ENCODE measurements at places on chromosomes 11 and 22.

- DNase-seq = no peak
Observed at GRCh38 chr11:32396991-32397390, 38.3 kb downstream of the WT1 start.

DNA sequence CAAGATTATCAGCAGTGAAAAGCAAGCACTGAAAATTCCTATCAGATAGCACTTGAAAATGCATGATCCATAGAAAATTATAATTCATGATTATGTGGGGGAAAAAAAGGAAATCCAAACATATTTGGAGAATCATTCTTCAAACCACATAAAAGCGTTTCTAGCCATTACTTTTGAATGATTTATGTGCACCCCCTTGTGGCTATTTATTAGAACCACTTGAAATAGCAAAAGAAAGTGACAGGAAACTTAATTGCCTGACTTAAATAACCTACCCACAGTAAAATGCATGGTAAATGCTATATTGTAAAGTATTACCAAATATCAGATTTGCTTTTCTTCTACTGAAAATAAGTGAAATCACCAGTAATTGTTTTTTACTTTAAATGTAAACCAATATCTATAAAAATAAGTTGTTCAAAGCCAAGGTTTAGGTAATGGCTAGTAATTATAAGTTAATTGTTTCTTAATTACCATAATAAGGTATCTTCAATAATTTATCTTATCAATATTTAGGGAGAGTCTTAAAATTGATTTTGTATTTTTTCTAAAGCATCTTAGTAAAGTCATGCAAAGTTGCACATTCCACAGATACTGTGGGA is 168.5 kb downstream of the ARHGAP42 start:
- no peak for DNase-seq

DNA sequence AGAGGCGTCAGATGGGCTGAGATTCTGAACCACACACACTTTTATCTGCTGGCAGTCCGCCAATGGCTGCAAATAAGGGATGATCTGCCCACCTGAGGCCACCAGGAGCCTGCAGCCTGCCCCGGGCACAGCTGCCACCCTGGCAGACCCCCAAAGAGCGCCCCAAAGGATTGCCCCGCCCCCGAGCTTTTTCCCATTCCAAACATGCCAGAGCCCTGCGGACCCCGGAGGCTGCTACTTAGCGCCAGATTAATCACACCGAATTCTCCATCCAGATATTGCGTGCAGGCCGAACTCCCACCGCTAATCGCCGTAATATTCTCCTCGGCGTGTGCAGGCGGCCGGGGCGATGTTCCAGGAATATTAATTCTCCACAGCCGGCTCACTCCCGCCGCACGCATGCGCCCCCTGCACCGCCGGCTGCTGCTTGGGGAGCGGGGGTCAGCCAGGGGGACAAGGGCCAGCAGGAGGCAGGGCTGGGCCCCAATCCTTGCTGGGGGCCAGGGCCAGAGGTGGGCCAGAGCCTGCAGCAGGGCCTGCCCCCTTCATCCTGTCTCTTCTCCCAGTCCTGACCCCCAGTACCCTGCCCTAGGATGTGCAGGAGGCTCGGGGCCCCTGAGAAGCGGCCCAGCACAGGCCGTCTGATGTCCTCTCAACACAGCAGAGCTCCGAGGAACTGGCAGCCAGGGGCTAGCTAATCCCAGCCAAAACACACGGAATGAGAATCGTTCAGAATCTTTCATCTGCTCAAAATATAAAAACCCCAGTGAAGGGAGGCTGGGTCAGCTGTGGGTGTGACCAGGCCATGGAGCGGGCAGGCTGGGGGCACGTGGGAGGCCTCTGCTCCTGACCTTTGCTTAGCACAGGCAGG is 19.5 kb upstream of the TCF20 start:
- DNase-seq = no peak

GRCh38 chr11:1072116-1072820 is 2.4 kb upstream of the MUC2 start:
- DNase-seq = peak; percentile 8

GRCh38 chr11:126391286-126391954 is 35.9 kb downstream of the ST3GAL4 start:
- DNase-seq = no peak

GRCh38 chr11:134196756-134197155 is 27.0 kb downstream of the NCAPD3 start:
- DNase-seq = no peak

DNA sequence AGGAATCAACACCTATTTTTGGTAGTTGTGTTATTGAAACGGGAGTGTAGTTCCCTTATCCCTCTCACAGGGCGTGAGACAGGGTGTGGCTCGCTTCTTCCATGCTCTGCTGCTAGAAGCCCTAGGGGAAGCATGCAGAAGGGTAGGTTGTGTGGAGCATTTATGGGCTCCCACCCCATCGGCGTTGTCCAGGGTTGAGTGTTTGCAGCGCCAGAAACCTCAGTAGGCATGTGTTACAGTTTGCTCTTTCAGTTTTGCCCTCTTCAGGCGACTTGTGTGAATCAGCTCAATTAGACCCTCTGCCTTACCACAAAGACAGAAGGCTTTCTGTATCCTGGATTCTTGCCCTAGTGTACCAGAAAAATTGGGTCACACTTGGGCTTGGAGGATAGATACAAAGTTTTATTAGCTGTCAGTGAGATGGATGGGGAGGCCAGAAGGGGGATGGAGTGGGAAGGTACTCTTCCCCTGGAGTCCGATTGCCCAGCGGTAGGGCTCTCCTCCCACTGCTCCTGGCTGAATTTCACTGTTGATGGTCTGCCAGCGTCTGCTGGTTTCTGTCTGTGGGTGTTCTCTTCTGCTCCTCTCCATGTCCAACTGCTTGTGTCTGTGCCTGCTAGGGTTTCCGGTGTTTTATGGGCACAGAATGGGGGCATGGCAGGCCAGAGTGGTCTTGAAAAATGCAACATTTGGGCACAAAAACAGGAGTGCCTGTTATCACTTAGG is 358.3 kb upstream of the CTSC start:
- no peak for DNase-seq

DNA sequence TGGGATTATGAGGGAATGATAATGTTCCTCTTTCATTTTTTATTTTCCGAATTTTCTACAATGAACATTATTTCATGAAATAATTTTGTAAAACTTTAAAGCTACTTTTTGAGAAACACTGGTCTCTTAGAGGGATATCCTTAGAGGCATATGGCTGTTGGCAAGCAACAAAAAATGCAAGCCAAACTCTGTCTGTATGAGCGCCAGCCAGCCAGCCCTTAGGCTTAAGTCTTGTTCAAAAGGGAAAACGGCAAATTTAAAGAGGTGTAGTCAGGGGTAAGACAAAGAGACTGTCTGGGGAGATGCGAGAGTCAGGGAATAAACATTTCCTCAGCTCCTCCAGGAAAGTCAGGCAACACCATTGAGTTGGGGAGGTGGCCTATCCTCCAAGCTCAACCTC is 22.5 kb downstream of the ASCC2 start:
- no peak for DNase-seq

DNA sequence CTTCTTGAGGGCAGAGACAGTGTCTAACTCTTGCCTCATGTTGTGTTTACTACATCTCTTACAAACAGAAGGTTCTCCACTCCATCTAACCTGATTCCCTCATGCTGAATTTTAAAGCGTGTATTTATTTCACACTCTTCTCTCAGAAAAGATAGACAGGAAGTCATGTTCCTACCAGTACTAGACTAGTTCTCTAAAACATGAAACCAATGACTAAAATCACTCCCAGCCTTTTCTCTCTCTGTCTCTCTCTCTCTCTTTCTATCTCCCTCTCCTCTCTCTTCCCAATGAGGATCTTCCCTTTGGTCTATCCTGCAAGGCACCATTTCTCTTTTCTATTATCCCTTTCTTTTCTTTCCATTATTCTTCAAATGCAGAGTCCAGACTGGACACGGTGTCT is 391.9 kb upstream of the CADM1 start:
- no peak for DNase-seq

Measured in WTC11 (cell line).